ENCODE measurements at places on chromosomes 5 and 9. TPM values are rescaled to one million over a fixed set of nuclear protein-coding genes. Genes with fewer than 3 reads are reported as not detected.

PURA gene
- total RNA-seq, result 19.8 TPM

TMEM174 gene
- total RNA-seq, result not detected

PCDHGA9 gene
- total RNA-seq, result 14.3 TPM

PCDHGA2 gene
- 8.5 TPM for total RNA-seq

HTR1A gene
- 5.5 TPM for total RNA-seq

LHX3 gene
- total RNA-seq, result not detected

DYNC2I2 gene
- total RNA-seq, result 37.8 TPM

C9orf40 gene
- total RNA-seq, result 8.8 TPM

CDC20B gene
- total RNA-seq, result 1.6 TPM

CARTPT gene
- 2.3 TPM for total RNA-seq

CNTLN gene
- 25.1 TPM for total RNA-seq

TMC1 gene
- total RNA-seq, result 0.46 TPM

PCDHB4 gene
- 5.3 TPM for total RNA-seq

EGFLAM gene
- total RNA-seq, result 5.8 TPM

GDF9 gene
- total RNA-seq, result 1.8 TPM

LCN15 gene
- total RNA-seq, result not detected

OBP2B gene
- total RNA-seq, result not detected

MROH2B gene
- total RNA-seq, result not detected

CER1 gene
- 0.69 TPM for total RNA-seq

PCDHGA11 gene
- 18.9 TPM for total RNA-seq

CNTFR gene
- 17.5 TPM for total RNA-seq

HTR4 gene
- total RNA-seq, result 5.5 TPM

MARVELD2 gene
- total RNA-seq, result 3.0 TPM

PPP6C gene
- total RNA-seq, result 24.5 TPM

AQP7 gene
- not detected for total RNA-seq

FSD1L gene
- 103 TPM for total RNA-seq

LECT2 gene
- not detected for total RNA-seq

GRM6 gene
- total RNA-seq, result 0.23 TPM

TRMO gene
- total RNA-seq, result 19.6 TPM

RELL2 gene
- total RNA-seq, result 18.9 TPM

LURAP1L gene
- total RNA-seq, result 4.6 TPM

BTNL3 gene
- total RNA-seq, result not detected

IGFBPL1 gene
- total RNA-seq, result 38.3 TPM

SLC6A7 gene
- total RNA-seq, result 20.5 TPM

COL15A1 gene
- total RNA-seq, result 6.7 TPM

OR1J2 gene
- total RNA-seq, result not detected

ARHGEF39 gene
- 0.46 TPM for total RNA-seq

PROB1 gene
- total RNA-seq, result 2.8 TPM

TMEM171 gene
- 0.23 TPM for total RNA-seq

LPCAT1 gene
- total RNA-seq, result 181 TPM

TAF11L2 gene
- not detected for total RNA-seq

DNAH5 gene
- total RNA-seq, result 4.2 TPM

TIMD4 gene
- total RNA-seq, result 0.23 TPM

SPINK9 gene
- total RNA-seq, result not detected

MLANA gene
- not detected for total RNA-seq

FAM221B gene
- 0.23 TPM for total RNA-seq

RPL35 gene
- total RNA-seq, result 838 TPM

SHISAL2B gene
- 0.92 TPM for total RNA-seq

ITGA1 gene
- total RNA-seq, result 12.5 TPM

FRRS1L gene
- total RNA-seq, result 132 TPM

All from diencephalon (tissue), 1 donor.